HT1080 (cell line): ENCODE measurements at places on chromosomes 4 and X. TPM values are rescaled to one million over a fixed set of nuclear protein-coding genes. Genes with fewer than 3 reads are reported as not detected.
A peak's percentile ranks its signal among the peaks of the same experiment; 100 is the strongest.

The RNF175 gene
- total RNA-seq = not detected in 2 replicates

DNA sequence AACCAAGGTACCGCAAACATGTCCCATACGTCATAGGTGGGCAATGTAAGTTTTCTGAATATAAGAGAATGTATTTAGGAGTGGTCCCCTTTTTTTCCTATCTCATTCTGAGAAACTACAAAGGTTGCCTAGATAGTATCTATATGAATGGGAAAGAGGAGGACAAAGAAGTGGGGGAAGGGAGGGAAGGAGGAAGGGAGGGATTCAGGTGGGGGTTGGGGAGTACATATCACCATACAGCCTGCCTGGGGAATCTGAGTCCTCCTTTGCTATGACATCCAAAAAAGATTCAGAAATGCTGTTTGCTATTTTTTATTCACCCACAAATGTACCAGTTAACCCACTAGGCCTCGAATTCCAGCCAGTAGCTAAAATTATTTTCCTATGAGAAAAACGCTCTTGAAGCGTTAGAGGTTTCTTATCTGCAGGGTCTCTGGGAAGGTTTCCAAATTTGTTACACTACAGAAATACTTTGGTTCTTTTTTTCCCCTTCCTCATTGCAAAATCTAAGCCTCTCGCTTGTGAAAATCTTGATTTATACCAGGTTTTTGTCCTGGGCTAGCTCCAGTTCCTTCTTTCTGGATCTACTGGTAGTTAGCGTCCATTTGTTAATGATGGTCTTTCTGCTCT lies 212.9 kb downstream of the NSUN7 start:
- DNase-seq = no peak

DNA sequence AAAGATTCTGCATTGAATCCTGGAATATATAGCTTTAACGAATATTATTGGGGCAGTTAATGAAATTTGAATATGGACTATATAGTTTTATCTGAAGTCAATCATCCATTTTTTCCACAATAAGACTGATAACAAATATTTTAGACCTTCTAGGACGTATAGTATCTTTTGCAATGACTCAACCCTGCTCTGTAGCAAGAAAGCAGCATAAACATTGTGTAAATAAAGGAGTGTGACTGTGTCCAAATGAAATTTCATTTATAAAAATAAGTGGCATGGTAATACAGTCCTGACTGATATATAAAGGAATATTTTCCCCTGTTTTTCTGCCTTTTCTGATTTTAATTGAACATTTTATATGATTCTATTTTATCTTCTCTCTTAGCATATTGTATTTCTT lies 947.7 kb upstream of the SLIT2 start:
- DNase-seq = no peak

The CABS1 gene
- total RNA-seq = not detected in 2 replicates

The CXCL3 gene
- 3.8 and 5.5 TPM in 2 replicates for total RNA-seq

DNA sequence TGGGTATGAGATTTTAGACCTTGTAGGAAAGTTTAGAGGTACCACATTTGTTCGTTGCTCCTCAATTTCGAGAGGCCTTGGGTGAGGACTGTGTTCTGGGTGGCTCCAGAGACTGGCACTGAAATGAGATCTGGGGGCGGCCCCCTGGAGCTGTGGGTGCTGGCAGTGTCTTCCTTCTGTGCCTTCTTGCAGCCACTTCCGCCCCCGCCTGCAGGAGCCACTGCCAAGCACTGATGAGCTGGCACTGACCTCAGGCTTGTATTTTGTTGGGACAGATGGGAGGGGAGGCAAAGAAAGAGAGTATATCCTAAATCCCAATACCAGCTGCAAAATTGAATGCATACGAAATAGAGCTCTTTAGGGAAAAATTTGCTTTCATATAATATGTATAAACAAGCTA lies 64.5 kb upstream of the CLDN34 start:
- peak; percentile 74 for DNase-seq

- peak; percentile 2 for DNase-seq
These were observed 29.8 kb downstream of the DCAF8L2 start for GRCh38 chrX:27619975-27620374.

- no peak for DNase-seq
These were observed 447.2 kb downstream of the SLITRK2 start for GRCh38 chrX:146264763-146265375.

GRCh38 chr4:120352739-120353138 lies 286.1 kb upstream of the MAD2L1 start:
- DNase-seq = no peak

DNA sequence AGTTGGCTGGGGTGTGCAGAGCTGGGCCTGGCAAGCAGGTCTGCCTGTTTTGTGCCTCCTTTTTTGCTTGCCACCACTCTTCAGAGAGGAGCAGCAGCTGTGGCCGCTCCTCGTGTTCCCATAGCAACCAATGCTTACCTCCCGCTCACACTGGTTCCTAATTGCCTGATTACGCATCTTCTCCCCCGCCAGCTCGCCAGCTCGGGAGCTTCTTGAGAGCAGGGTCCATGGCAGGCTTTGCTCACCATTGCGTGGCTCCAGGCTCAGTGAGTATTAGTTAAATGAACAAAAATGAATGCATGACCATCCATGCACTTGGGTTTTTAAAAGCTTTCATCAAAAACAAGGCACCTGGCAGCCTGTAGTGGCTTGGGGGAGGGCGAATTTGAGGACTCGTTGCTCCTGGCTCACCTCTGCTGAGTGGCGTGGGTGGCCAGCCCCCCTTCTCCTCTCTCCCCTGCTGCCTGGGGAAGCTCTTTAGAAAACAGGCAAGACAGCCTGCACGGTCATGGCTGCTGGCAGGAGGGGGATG lies 14.2 kb upstream of the PJA1 start:
- no peak for DNase-seq

The HHIP gene
- 36.9 and 48.8 TPM in 2 replicates for total RNA-seq

GRCh38 chr4:48668254-48669017 lies 111.6 kb downstream of the FRYL start:
- DNase-seq = no peak

DNA sequence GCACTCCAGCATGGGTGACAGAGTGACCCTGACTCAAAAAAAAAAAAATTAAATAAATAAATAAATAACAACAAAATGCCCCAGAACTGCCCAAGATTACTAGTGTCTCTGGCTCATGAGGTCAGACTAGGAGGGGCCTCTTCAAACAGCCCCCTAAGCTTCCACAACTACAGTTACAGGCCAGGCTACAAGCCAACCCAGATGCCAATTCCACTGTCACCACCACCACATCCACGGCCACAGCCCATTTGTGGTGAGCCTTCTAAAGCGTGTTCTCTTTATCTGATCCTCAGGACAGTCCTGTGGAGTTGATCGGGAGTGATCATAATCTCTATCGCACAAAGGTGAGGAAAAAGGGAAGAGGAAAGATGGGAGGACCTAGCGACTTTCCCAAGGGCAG lies 36.6 kb downstream of the IGFBP7 start:
- DNase-seq = no peak

- DNase-seq = no peak
These were observed 4.1 kb upstream of the ARSF start for GRCh38 chrX:3037218-3037617.

The RIBC1 gene
- 0.17 and 0.19 TPM in 2 replicates for total RNA-seq

The TREX2 gene
- total RNA-seq = 0.84 and 1.8 TPM in 2 replicates

DNA sequence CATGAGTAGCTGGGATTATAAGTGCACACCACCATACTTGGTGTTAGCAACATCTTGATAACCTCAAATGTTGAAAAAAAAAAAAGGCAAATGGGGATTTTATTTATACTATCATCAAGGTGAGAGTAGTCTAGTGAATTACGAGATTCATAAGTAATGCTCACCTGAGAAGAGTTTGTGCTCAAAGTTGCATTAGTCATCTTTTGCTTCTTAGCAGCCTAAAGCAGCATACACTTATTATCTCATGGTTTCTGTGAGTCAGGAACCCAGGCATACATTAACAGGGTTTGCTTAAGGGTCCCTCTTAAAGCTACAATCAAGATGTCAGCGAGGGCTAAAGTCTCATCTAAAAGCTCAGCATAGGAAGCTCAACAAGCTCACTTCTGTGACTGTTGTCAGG lies 8.2 kb upstream of the EXOSC9 start:
- DNase-seq = no peak

GRCh38 chr4:96598465-96598864 lies 758.6 kb downstream of the PDHA2 start:
- DNase-seq = no peak

The GC gene
- not detected in 2 replicates for total RNA-seq

DNA sequence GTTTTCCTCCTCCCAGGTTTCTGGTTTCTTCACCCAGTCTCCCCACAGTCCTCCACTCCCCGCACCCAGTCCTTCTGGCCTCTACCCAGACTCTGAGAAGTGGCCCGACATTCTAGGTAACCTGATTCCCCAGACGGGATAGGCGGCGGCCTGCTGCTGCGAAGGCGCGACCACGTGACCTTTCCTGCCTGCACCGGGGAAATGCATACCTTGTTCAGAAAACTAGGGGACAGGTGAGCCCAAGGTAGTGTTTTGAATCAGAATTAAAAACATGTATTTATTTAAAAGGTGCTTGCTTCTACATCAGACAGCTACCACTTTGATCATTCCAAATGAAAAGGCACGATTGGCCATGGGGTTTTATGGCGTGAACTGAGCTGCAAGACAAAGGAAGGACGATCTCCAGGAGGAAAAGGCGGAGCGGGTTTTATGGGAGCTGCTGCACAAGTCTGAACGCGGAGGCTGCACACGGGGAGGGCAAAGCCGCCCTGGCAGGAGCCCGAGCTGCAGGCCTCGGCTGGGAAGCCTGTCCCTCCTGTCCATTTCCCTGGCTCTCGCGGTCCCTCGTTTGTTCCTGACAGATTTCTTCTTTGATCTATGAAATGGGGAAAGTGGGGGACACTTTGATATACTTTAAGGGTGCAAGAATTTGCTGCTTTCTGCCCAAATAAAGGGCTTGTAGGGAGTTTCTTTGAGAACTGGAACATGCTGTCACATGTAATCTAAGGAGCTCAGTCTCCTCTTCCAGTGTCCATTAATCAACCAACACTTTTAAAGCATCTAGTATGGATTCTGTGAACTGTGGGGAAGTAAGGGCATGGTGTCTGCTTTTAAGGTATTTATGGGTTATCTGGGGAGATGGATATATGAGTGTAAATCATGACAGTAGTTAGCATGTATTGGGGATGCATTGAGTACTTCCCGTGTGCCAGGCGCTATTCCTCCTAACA lies 150.9 kb downstream of the SPRY1 start:
- no peak for DNase-seq

- DNase-seq = no peak
These were observed 3.2 kb downstream of the SNX25 start for GRCh38 chr4:185212581-185212980.

GRCh38 chr4:161650812-161651211 lies 513.0 kb downstream of the FSTL5 start:
- DNase-seq = no peak

DNA sequence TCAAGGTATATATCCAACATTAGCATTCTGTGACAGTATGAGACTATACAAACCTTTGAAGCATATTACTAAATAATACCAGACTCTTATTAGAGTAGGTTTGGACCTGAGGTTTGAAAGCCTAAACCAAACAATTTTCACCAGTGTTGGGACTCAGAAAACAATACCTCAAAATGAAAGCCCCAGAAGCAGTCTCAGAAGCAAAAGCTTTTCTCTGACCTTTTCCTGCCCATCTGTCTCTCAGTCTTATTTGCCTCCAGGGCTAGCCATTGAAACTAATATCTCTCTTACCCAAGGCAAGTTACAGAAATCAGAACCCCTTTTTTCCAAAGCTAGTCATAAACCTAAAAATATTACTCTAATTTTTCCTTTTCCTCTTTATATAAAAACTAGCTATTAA lies 163.3 kb downstream of the PTCHD1 start:
- DNase-seq = no peak

DNA sequence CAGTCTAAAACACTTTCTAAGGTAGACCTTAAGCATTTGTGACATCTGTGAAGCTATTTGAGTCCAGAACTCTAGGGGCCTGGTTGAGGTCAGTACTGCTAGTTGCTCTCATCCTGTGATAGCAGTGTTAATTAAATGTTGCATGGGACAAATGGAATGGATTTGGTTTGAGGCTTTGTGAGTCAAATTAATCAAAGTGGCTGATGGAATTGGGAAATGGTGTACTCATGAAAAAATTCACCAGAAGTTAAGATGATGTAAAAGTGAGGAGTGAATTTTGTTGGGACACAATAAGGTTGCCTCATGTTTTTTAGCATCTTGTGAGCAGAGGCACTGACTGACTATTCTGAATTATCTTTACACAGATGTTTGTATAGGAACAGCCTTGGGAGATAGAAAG lies 99.2 kb upstream of the ARSJ start:
- no peak for DNase-seq

DNA sequence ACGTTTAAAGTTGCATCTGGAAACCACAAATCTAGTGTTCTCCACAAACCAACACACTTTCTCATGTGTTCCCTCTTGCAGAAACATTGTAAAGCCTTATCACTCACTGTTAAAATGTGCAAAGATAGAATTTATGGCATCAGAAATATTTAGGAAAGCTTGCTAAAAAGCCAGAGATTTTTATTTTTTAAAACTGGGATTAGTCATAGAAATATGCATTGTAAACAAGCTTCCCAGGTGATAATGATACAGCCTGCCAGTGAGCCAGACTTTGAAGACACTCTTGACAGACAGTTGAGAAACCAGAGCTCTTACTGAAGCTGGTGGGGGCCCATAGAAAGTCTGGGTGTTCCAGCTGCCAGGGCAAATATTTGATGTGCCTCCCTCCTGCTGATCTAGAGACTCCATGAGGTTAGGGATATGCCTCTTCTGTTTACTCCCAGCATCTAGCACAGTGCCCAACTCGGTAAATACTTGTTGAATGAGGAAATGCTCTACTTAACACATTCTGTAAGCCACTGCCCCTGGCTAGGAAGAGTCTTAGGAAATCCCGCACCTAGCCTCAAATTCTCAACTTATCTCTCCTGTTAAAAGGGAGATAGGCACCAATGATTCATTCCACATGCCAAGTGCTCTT lies 179.0 kb upstream of the RASGEF1B start:
- DNase-seq = no peak

GRCh38 chr4:48742412-48742811 lies 37.7 kb downstream of the FRYL start:
- DNase-seq = no peak

GRCh38 chr4:114729068-114729738 lies 130.6 kb downstream of the UGT8 start:
- no peak for DNase-seq

GRCh38 chr4:646460-646859 lies 21.1 kb downstream of the PDE6B start:
- DNase-seq = no peak

GRCh38 chr4:114598191-114599121 lies at the start of gene UGT8:
TSS of gene UGT8 (plus strand) at chr4:114598807. CDS start at chr4:114622881, 24,074 bp downstream.
- DNase-seq = no peak
